ENCODE measurements at places on chromosomes 5 and 9.

DNA sequence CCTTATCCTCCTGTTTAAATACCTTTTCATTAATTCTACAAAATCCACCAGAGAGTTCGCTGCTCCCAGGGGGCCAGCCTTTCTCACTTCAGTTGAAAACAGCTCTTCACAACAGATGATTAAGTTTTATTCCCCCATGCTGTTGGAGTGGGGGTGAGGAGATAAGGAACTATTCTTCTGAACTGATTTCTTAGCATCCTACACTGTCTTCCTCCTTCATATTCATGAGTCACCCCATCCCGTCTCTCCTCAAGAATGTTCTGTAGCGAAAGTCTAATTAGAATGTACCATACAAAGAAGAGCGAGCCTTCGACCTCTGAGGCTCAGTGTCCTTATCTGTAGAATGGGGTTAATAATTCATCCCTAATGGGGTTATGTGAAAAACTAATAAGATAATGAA lies 138.0 kb downstream of the PIK3R1 start:
- no peak for DNase-seq

- DNase-seq, result no peak
These were observed 733 bp downstream of the COL23A1 start for GRCh38 chr5:178589180-178590140.

GRCh38 chr9:121813519-121814210 lies 162.2 kb downstream of the DAB2IP start:
- DNase-seq, result no peak

DNA sequence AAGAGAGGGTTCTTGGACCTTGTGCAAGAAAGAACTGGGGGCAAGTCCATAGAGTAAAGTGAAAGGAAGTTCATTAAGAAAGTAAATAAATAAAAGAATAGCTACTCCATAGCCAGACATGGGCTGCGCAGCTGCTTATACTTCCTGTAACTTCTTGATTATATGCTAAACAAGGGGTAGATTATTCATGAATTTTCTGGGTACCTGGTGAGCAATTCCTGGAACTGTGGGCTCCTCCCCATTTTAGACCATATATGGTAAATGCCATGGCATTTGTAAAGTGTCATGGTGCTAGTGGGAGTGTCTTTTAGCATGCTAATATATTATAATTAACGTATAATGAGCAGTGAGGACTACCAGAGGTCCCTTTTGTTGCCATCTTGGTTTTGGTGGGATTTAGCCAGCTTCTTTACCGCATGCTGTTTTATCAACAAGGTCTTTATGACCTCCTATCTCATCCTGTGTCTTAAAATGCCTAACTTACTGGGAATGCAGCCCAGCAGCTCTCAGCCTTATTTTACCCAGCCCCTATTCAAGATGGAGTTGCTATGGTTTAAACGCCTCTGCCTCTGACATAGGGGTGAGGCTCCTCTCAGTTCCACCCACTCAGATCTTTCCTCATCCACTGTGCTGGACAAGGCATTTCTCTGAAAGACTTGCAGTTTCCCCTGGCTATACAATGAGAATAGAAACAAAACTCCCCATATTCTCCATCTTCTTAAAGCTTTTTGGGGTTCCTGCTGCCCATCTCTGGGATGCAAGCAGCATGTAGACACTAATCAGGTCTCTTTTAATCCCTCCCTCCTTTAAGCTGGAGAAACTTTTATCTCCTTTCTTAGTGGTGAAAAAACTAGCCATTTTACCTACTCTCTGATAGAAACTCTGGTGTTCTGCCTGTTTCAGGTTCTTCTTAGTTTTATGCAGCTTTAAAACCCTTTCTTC lies 91.2 kb downstream of the ARRDC3 start:
- no peak for DNase-seq

GRCh38 chr5:68647743-68648142 lies 432.2 kb downstream of the PIK3R1 start:
- no peak for DNase-seq

- DNase-seq, result no peak
These were observed 483 bp downstream of the FBXL7 start for GRCh38 chr5:15500325-15501001.

GRCh38 chr9:127033061-127033460 lies 89.4 kb downstream of the ANGPTL2 start:
- DNase-seq, result no peak

GRCh38 chr9:17757816-17758215 lies 178.9 kb downstream of the SH3GL2 start:
- DNase-seq, result no peak

DNA sequence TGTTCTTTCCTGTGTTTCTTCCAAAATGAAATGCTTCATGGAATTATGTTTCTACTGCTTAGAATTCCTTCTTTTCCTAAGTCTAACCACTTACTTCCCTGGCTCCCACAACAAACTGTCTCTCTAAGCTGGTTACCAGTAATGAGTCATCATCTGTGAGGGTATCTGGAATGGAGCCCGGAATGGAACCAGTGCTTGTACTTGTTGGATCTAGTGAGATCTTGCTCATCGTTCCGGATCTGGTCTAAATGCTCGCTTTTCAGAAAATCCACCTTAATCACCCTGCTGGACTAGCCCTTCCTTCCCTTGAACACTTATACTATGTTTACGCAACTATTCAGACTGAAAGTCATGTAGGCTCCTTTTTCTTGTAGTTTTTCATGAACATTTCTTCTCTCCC lies 184.8 kb downstream of the PBX3 start:
- no peak for DNase-seq

DNA sequence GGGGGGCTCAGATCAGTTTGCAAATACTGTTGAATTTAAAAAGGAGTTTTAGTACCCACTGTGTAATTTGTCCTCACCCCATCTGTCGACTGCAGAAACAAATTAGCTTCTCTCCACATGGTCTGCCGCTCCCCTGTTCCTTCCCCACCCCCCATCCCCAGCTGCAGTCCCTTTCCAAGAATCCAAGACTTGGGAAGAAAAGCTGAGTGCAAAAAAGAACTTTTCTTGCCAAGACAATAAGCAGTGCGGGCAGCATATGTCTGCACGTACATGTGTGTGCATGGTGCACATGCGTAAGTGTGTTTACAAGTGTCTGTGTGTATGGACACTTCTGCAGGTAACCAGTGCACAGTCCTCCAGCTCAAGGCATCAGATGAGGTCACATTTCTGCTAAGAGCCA lies 125.7 kb upstream of the SMIM23 start:
- DNase-seq, result no peak

GRCh38 chr5:120509053-120509452 lies 45.0 kb downstream of the PRR16 start:
- no peak for DNase-seq

DNA sequence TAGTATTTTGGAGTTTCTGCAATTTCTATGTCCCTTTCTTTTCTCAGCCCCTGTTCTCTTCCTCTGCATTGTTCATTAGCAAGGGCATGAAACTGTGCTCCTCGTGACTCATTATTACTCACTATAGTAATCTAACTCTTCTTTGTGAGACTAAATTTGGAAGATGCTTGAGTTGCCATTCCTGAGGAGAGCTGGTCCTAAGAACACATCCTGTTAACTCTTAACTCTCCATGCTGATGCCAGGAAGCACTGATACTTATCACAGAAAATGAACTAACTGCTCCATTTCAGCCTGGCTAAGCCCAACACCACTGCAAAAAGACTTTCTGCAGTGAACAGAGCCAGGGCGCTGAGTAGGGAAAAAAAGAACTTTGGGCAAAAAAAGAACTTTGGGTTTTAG lies 10.6 kb upstream of the CSNK1A1 start:
- no peak for DNase-seq

GRCh38 chr5:141431286-141431685 lies 979 bp downstream of the PCDHGA12 start:
- no peak for DNase-seq

GRCh38 chr5:10590226-10590999 lies 26.5 kb downstream of the ANKRD33B start:
- no peak for DNase-seq

Measured in stimulated activated CD8-positive, alpha-beta memory T cell treated with anti-CD3 and anti-CD28 coated beads, Interleukin-4, amount 100 ng/mL, for 24 hours (primary cell).